ENCODE measurements at places on chromosomes 11 and 22.

- no peak for DNase-seq
These were observed 160.6 kb upstream of the BDNF start for GRCh38 chr11:27860811-27861210.

DNA sequence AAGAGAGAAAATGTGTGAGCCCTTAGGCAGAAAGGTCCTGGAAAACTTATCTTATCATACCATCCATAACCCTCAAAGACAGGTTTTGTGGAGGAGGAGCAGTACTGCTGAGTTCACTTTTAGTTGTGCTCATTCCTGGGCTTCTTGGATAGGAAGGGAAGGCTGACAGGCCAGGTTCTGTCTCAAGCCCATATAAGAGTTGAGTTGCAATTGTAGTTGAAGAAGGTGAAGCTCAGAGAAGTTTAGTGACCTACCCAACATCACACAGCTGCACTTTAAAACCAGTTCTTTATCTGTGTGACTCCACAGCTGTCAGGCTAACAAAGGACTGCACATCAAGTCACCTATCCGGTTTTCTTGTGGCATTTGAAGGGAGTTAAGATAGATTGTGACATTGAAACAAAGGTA, 13.0 kb downstream of the TEAD1 start:
- DNase-seq, result no peak

DNA sequence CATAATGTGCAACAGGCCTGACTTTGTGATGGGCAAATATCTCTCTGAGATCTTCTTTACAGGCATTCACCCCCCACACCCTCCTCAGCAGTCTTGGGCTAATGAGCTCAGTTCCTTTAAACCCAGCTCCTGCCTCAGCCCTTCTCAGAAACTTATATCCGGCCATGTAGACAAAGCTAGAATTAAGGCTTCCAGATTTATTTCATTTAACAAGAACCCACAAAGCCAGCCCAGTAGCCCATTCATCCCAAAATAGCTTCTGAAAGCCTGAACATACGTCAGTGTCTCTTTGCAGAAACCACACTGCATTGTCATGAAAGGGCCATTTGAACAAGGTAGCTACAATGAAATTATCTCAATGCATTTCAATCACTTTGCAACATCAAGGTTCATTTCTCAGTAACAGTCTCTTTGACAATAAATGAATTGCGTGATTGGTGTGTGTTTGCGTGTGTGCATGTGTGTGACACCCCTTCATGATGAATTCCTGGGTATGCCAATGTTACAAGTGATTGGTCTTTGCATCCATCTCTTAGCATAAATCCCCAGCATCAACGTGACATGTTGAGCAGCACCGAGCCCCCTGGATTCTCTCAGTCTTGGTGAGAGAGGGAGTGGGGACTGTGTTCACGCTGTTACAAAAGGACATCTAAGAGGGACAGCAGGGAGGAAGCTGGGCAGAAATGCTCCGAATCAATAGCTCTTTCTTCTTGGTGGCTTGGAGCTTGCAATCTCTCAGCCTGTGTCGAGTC, 299.6 kb downstream of the KIRREL3 start:
- DNase-seq, result no peak

DNA sequence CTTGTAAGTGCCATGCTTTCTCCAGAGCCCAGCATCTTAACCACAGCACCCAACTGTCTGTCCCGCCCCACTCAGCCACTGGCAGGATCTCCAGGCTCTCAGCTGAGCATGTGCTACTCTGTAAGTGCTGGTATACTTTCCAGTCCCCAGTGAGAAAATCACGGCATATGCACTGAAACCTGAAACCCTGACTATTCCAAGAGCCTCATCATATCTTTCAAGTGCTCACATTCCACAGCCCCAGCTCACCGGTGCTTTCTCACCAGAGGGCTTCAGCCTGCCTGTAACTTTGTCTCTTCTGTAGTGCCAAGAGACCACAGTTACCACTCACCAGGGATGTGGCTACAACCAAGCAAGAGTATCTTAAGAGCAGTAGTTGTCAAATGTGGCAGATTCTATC, 24.4 kb upstream of the PAMR1 start:
- no peak for DNase-seq

DNA sequence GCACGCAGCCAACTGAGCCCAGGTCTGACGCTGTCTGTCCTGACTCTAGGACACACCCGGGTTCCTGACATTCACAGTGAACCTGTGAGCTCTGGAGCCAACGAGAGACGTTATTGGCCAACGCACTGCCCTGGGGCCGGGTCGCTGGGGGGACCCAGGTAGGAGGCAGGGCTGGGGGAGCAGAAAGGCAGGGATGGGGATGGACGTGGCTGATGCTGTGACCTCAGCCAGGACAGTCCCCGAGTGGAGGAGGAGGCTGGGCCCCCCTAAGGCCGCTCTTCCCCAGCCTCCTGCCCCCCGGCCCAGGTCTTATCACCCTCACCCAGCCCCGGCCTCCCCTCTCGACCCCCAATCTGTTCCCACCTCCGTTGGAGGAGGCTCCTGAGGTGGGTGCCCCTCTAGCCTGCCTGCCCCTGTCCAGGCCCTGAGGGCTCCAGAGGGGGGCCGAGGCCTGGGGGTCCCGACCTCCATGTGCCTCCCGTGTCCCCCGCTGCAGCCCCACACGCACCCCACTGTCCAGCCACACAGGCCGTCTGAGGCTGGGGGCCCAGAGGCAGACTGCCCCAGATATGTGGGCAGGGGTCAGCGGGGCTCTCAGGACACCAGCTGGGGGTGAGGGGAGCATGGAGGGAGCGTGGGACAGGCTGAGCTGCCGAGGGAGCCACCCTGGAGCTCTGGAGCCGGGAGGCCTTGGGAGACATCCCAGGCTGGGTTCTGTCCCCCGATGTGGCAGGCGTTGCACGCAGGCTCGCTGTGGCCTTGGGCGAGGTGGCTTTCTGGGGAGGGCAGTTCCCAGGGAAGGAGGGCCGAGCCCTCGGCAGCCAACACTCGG, 29.2 kb upstream of the MUC5AC start:
- DNase-seq, result no peak

DNA sequence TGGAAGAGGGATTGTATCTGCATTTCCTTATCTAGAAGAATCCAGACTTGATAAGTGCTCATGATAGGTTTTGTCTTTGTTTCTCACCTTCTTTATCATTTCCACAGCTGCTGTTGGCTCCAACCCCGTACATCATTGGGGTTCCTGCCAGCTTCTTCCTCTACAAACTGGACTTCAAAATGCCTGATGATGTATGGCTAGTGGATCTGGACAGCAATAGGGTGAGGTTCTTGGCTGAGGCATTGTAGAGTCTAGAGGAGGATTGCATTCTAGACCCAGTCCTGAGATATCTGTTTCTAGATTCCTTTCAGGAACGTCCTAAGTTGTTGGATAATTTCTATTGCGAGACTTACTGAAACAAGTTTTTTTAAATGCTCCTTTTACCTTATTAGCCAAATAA, 8.1 kb downstream of the MADD start:
- DNase-seq, result no peak

GRCh38 chr11:131064373-131064991, 148.2 kb upstream of the SNX19 start:
- peak; percentile 46 for DNase-seq

DNA sequence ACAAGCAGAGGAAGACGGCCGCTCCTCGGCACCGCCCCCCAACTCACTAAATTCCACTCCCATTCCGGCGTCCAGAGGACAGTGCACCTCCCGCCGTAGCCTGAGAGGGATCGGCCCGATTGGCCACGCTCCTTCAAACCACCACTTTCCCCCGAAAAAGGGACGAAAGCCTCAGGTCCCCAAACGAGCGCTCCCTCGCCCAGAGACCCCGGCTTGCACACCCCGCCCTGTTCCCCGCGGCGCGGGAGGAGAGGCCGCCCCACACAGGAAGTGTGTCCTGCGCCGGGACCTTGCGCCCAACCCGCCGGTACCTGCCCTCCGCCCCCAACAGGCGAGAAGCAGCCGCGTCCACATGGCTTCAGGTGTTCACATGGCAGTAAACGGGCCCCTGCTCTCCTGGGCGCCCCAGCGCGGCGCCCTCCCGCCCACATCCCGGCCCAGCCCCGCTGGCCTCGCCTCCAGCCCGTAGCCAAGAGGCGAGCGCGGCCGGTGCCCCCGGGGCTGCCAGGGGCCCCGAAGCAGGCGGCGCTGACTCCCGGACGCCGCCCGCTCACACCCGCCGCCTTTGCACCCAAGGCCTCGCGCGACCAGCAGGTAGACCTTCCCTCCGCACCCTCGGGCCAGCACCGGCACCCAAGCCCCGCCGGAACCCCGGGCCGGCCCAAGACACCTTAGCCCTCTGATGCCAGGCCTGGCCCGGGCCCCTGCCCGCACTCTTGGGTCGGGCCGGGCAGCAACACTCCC, 849 bp downstream of the TCF20 start:
- peak; percentile 85 for DNase-seq

GRCh38 chr11:2588809-2589537, 110.8 kb downstream of the KCNQ1OT1 start:
- DNase-seq, result no peak

DNA sequence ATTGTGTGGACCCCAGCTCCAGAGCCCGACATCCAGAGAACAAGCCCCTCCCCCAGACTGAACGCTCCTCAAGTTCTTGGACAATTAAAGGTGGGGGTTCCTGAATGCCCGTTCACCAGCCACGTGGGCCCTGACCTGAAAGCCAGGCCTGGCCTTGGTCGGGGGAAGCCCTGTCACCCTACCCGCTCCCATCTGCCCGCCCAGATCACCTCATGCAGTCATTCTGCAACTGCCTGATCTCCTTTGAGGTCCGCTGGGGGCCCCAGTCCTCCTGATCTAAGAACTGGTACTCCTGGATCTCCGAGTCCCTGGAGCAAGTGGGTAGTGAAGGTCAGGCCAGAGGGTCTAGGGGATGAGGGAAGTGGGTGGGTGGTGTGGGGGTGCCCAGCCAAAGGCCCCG, 9.1 kb upstream of the NAALADL1 start:
- no peak for DNase-seq

- no peak for DNase-seq
These were observed 75.0 kb upstream of the AMPD3 start for GRCh38 chr11:10379871-10380568.

DNA sequence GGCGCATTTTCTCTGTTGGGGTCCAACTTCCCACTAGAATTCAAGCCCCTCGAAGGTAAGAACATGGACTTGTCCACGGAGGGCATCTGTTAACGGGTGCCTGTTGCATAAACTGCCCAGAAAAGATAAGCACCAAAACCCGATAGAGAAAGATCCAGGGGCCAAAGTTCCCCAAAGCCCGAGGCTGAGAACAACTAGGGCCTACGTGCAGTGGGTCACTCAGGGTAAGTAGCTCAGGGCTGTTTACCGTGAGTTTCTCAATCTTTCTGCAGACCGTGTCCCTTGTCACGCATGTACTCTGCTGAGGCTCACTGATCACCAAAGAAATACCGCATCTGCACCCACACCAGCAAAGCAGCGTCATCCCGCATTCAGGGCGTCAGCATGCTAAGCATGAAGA, 24.4 kb downstream of the PGA5 start:
- no peak for DNase-seq

DNA sequence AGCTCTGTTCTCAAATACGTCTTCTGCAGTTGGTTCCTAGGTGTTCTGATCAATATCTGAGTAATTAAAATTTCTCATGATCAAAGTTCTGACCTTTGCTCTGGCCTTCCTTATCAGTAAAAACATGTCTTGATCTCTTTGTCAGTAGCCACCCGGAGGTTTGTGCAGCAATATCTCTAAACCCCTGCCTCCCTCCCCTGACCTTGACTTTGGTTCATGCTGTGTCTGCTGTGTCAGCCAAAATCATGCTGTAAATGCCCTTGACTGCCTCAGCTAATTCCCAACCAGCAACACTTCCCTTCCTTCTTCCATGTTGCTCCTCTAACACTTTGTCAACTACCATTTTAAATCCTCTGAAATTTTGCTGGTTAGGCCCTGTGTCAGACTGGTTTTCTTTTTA, 424.7 kb downstream of the FAM181B start:
- DNase-seq, result no peak

DNA sequence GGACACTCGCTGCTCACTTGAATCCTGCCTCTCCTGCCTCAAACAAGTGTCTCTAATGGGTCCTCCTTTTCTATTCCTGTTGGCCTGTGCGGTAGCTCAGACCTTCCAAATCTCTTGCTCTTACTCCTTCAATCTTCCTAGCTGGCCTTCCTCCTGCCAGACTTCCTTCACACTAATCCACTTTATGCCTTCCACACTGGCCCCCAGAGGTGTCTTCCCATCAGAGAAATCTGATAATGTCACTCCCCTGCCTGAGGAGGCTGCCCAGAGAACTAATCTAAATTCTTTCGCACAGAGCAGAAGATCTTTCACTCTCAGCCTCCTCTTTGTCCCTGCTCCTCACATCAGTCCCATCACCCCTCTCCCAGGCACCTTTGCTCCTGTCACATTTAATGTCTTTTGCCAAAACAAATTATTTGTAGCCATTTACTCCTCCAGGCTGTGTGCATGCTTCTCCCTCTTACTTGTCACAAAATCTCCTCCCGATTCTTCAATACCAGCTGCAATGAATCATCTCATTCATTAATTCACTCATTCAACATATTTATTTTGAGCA, 175.7 kb downstream of the MAML2 start:
- no peak for DNase-seq

GRCh38 chr11:125376117-125376516, 119.9 kb downstream of the FEZ1 start:
- DNase-seq, result no peak

- no peak for DNase-seq
These were observed 184.5 kb upstream of the CHORDC1 start for GRCh38 chr11:90407350-90407749.

DNA sequence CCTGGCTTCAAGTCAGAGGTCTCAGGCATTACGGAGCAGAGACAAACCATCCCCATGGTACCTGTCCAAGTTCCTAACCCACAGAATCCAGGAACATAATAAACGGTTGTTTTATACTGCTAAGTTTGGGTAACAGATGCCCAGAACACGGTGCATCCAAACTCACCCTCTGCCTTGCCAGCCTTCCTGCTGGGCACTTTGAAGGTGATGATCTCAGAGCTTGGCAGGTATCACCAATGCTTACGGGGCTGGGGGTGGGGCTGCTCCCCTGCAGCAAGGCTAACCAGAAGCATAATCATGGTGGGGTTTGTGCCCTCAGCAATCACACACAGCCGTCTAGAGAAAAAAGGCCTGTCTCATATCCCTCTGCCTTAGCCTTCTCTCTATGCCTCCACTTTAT, 27.1 kb downstream of the DKK3 start:
- no peak for DNase-seq

GRCh38 chr11:128857341-128857740, 9.8 kb downstream of the KCNJ1 start:
- no peak for DNase-seq

- DNase-seq, result no peak
These were observed 139.6 kb upstream of the E2F8 start for GRCh38 chr11:19380375-19380774.

- no peak for DNase-seq
These were observed 163.4 kb downstream of the ADAMTS15 start for GRCh38 chr11:130611791-130612251.
